ENCODE measurements at places on chromosomes 5 and 9.

GRCh38 chr5:116438979-116439554, 135.6 kb downstream of the SEMA6A start:
- DNase-seq, result no peak

- peak; percentile 83 for DNase-seq
These were observed 31.1 kb upstream of the ADAMTSL1 start for GRCh38 chr9:18442629-18443491.

- no peak for DNase-seq
These were observed 21.5 kb upstream of the SEMA4D start for GRCh38 chr9:89519366-89519805.

GRCh38 chr9:112869917-112870316, 20.8 kb downstream of the SLC46A2 start:
- DNase-seq, result no peak

DNA sequence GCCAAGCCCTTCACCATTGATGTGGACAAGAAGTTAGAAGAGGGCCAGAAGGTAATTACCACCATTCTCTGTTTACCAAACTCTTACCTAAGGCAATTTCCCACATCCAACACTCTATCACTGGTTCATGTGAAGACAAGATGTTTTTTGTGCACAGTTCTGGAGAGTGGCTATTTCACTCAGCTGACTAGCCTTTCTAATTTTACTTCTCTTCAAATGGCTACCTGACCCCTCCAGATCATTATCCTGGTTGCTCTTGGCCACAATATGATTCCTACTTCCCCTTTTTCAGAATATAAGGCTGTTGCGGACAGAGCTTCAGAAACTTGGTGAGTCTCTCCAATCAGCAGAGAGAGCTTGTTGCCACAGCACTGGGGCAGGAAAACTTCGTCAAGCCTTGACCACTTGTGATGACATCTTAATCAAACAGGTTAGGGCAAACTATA, 7.1 kb downstream of the KIF20A start:
- DNase-seq, result no peak

DNA sequence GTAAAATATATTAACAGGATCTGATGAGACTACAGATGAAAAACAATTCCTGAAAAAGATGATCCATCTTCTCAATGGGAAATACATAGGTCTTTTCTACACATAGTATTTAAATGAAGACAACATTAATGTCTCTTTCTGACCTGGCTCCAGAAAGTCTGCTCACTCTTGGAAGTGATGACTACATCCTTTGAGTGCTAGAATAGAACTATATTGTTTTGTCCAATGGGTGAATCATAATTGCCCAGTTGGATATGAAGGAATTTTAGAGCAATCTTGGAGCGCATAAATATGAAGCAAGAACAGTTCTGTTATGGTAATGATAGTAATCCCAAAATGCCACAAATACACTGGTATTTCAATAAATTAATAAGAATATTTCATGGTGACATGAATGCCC, 322.1 kb downstream of the DEPDC1B start:
- no peak for DNase-seq

- no peak for DNase-seq
These were observed 30.4 kb downstream of the NFX1 start for GRCh38 chr9:33320568-33321261.

- DNase-seq, result no peak
These were observed 631.9 kb upstream of the DMAC1 start for GRCh38 chr9:8431505-8431904.

GRCh38 chr9:76321195-76321828, 72.9 kb downstream of the RFK start:
- DNase-seq, result no peak

- DNase-seq, result no peak
These were observed 8.9 kb downstream of the PLPPR1 start for GRCh38 chr9:101037430-101037829.

DNA sequence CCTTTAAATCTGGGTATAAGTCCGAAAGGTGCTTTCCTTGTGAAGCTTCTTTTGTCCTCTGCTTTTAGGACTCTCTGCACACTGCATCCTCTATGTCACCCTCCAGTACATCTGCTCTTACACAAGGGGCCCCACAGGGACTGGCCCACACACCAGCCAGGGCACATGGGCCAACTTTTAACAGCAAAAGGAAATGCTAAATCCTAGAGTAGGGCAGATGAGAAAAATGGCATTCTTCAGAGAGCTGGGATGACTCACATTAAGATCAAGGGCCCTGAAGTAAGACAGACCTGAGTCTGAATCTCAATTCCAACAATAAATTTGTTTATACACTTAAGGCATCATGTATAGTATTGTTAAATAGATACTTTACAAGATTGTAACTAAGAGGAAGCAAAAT, 40.3 kb upstream of the CDKN2B start:
- no peak for DNase-seq

- no peak for DNase-seq
These were observed 94.3 kb upstream of the EQTN start for GRCh38 chr9:27391040-27391895.

Data from Peyer's patch (tissue), 4 donors.